A549 treated with dexamethasone at 1 μM for 4 hours (cell line): ENCODE measurements at places on chromosomes 3 and 15. TPM values are rescaled to one million over a fixed set of nuclear protein-coding genes. Genes with fewer than 3 reads are reported as not detected.

The INTS14 gene
- total RNA-seq, result 41.4 to 44.0 TPM (median 43.7 TPM) in 5 replicates

The ZNF385D gene
- total RNA-seq, result not detected in 5 replicates

The CYB561D2 gene
- 13.8 to 17.4 TPM (median 15.7 TPM) in 5 replicates for total RNA-seq

The TOMM70 gene
- 47.7 to 56.0 TPM (median 49.6 TPM) in 5 replicates for total RNA-seq

The GABRA5 gene
- total RNA-seq, result 86.0 to 118 TPM (median 107 TPM) in 5 replicates

The NR2E3 gene
- total RNA-seq, result 0.09 to 0.41 TPM (median 0.23 TPM) in 5 replicates

The RNU5B-1 gene
- not detected in 5 replicates for total RNA-seq

The HESX1 gene
- 0.13 to 0.62 TPM (median 0.19 TPM) in 4 of 5 replicates, not detected in the other for total RNA-seq

The IL17RD gene
- 0.62 to 1.3 TPM (median 1.2 TPM) in 5 replicates for total RNA-seq
